ENCODE measurements at places on chromosomes 2 and 18. TPM values are rescaled to one million over a fixed set of nuclear protein-coding genes. Genes with fewer than 3 reads are reported as not detected.

TMEM87B gene
- total RNA-seq: 40.2 TPM

OTOF gene
- total RNA-seq: not detected

WDR33 gene
- 34.4 TPM for total RNA-seq

B3GNT7 gene
- 0.27 TPM for total RNA-seq

GKN1 gene
- not detected for total RNA-seq

LONRF2 gene
- total RNA-seq: 1.8 TPM

SLC5A7 gene
- total RNA-seq: not detected

AAMP gene
- total RNA-seq: 262 TPM

SETBP1 gene
- 15.0 TPM for total RNA-seq

GPAT2 gene
- 10.2 TPM for total RNA-seq

CFAP210 gene
- not detected for total RNA-seq

IL36RN gene
- not detected for total RNA-seq

ARHGAP28 gene
- 221 TPM for total RNA-seq

DSC3 gene
- 0.09 TPM for total RNA-seq

COLEC12 gene
- 109 TPM for total RNA-seq

ANKRD30BL gene
- 0.16 TPM for total RNA-seq

DUSP28 gene
- total RNA-seq: 3.6 TPM

CCDC148 gene
- 9.1 TPM for total RNA-seq

GALNT5 gene
- 11.4 TPM for total RNA-seq

TFCP2L1 gene
- under 0.01 TPM for total RNA-seq

THSD7B gene
- not detected for total RNA-seq

KCNJ13 gene
- not detected for total RNA-seq

PTPRN gene
- 1.8 TPM for total RNA-seq

C1QL2 gene
- not detected for total RNA-seq

IL36G gene
- not detected for total RNA-seq

IL1RL2 gene
- total RNA-seq: 1.7 TPM

TMEM178A gene
- 0.36 TPM for total RNA-seq

MTCL1 gene
- total RNA-seq: 60.6 TPM

ATF2 gene
- 98.2 TPM for total RNA-seq

CREG2 gene
- 0.25 TPM for total RNA-seq

HOXD12 gene
- not detected for total RNA-seq

SLC35F5 gene
- 164 TPM for total RNA-seq

PROC gene
- not detected for total RNA-seq

CFLAR gene
- total RNA-seq: 71.5 TPM

PHOSPHO2 gene
- 5.2 TPM for total RNA-seq

PDCD1 gene
- total RNA-seq: not detected

SMYD1 gene
- total RNA-seq: not detected

SLC9A4 gene
- not detected for total RNA-seq

SIGLEC15 gene
- total RNA-seq: 8.4 TPM
